ENCODE measurements at places on chromosomes 5 and 9.

DNA sequence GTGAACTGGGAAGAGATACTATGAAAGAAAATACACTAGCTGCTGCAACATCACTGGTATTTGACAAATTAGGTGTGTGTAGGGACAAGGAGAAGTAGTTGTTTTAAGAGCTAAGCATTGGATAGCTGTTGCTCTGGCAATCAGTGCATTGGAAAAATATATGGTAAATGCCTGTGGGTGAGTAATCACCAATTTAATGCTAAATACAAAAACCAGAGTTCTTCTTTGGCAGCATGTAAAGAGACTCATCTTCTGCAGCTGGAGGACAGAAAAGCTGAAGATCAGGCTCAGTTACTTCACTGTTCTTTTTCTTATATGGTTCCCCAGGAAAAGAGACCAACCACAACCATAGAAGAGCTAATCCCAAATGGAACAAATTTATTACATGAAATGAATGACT lies 201.8 kb upstream of the MPDZ start:
- DNase-seq = no peak

DNA sequence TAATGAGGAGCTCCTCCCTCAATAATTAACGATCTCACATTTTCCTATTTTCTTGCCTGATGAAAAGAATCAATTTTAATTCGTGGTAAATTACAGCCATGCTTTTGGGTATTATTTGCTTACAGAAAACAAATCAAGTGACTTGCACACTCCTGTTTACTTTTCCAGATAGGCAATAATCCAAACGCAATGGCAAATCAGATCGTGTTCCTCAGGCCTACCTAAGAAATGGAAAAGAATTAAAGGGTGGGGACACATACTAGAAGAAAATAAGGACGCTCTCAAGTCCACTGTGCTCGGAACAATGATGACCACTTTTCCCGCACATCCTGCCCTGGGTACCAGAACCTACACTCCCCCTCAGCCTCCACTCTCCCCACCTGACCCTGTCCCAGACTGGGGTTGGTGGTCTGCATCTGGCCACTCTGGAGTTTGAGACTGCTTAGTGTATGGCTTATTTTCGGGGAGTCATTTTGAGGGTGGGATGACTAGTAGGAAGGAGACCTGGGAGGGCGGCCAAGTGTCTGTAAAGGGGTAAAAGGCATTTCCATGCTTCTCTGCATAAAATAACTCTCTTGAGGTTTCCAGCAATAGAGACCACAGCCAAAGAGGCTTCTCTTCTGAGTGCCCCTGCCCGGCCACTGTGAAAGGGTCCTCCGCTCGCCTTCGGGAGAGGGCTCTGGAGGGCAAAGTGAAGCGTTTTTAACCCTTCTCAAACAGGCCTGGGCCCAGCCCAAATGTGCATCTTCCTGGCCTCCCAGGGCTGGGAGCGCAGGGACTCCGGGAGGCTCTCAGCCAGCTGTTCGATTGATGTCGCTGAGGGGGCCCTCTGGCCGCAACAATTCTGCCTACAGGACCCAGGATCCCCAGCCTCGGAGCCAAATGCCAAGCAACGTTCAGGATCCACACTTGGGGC lies 4.5 kb upstream of the OTP start:
- no peak for DNase-seq

GRCh38 chr5:170445936-170446335 lies 56.8 kb upstream of the KCNMB1 start:
- no peak for DNase-seq

DNA sequence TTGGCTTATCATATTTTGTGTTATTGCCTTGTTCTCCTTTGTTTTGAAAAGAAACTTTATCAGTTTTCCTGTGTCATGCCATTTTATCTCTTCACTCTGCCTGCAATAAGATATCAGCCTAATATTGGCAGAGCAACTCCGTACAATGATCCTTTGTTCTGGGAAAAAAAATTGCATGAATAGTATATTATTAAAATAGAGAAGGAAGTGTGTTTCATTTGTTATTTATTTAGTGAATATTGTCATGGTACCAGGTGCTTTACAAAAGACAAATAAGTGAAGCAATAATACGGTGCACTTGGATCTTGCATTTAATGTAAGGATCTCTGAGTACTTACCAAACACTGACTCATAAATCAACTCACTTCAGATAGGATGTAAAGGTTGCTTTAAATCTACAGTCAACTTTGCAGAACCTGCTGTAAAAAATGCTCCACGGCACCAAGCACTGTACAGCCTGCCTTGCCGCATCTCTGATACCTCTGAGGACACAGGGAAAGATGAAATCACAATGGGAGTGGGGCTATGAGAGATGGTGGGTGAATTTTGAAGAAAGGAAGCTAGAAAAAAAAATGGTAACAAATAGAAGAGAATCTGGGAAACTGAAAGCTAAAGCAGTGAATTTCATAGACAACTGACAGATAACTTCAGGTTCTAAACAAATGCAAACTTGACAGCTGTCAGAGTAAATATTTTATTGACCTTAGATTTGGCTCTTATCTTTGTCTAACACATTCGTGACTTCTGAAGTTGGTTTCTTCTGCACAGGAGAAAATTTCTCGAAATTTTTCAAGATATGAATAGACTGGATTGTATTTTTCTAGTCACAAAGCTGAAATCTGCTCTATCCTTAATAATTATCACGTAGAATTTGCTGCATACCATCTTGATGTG lies 232.1 kb downstream of the ENC1 start:
- no peak for DNase-seq

- DNase-seq = no peak
Measured at GRCh38 chr5:52864884-52865283, 77.2 kb downstream of the ITGA1 start.

DNA sequence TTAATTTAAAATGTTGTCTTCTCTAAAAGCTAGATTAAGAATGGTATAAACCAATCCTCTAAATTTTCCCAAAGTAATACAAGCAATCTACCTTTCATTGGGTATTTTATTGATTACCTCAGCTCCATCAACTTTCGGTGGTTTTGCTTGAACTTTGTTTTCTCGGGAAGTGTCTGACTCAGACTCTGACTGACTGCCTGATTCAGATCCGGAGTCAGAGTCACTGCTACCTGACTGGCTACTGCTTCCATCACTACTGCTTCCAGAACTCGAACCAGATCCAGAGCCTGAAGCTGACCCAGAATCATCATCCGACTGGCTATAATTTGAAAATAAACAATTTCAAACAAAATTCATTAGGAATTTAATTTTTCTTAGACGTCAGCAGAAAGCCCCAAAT lies 24.0 kb downstream of the CHD1 start:
- DNase-seq = no peak

DNA sequence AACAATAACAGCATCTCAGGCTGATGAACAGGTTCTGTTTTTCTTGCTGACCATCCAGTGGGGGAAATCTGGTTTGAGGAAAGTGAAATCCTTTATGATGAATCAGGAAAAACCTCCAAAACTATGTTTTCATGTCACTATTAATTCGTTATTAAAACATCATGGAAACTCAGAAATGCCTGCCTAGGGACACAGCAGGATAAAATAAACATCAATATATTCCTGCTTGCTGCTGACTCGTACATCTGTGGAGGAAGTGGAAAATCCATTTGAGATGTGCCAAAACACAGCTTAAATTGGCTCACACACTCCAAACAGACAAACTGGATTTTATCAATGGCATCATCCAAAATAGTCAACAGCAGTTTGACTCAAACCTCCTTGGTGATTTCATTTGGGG lies 53.0 kb downstream of the TEK start:
- no peak for DNase-seq

DNA sequence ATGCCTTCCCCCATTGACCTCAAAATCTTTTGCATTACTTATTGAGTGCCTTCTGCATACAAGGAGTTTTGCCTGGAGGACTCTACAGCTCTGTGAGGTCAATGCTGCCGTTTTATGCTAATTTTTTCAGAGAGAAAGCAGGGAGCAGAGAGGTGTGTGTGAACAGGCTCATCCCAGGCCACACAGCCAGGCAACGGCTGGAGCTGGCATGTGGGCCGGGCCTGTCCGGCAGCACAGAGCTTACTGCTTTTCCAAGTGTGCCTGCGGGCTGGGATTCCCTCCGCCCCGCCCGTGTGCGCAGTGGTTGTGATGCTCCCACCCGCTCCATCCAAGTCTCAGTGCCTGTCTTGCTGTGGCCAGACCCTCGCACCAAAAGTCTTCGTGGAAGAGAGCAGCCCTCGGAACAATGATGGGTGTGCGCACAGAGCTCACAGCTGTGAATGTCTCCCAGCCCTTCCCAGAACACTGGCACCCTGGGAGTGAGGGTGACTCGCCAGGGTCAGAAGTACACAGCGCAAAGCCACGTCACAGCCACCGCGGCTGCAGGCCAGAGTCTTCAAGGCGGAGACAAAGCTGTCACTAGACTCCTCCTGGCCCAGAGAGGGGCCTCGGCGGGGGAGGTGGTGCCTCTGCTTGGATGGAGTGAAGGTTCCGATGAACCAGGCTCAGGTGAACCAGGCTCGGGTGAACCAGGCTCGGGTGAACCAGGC lies 82.8 kb downstream of the COL5A1 start:
- DNase-seq = no peak

- no peak for DNase-seq
Measured at GRCh38 chr5:176948458-176948857, 49.3 kb upstream of the HK3 start.

DNA sequence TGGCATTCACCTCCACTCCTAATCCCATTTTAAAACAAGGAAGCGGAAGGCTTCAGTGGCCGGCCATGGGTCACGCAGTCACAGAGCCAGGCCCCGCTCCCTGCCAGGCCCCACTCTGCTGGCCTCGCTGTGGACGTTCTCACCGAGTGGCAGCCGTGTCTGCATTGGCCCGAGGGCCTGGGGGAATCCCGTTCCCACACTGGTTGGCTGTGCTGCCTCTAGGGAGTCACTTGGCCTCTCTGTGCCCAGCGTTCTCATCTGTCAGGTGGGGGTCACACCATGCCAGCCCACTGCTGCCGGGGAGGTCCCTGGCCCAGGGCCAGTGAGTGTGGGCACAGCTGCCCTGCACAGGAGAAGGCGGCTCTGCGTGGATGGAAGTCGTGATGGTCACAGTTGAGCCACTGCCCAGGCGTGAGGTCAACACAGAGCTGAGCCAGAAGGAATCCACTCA lies 13.4 kb upstream of the SLC9A3 start:
- no peak for DNase-seq

- no peak for DNase-seq
Measured at GRCh38 chr5:143970159-143970558, 158.2 kb downstream of the HMHB1 start.

GRCh38 chr5:173762045-173762444 lies 126.1 kb upstream of the CPEB4 start:
- DNase-seq = no peak

DNA sequence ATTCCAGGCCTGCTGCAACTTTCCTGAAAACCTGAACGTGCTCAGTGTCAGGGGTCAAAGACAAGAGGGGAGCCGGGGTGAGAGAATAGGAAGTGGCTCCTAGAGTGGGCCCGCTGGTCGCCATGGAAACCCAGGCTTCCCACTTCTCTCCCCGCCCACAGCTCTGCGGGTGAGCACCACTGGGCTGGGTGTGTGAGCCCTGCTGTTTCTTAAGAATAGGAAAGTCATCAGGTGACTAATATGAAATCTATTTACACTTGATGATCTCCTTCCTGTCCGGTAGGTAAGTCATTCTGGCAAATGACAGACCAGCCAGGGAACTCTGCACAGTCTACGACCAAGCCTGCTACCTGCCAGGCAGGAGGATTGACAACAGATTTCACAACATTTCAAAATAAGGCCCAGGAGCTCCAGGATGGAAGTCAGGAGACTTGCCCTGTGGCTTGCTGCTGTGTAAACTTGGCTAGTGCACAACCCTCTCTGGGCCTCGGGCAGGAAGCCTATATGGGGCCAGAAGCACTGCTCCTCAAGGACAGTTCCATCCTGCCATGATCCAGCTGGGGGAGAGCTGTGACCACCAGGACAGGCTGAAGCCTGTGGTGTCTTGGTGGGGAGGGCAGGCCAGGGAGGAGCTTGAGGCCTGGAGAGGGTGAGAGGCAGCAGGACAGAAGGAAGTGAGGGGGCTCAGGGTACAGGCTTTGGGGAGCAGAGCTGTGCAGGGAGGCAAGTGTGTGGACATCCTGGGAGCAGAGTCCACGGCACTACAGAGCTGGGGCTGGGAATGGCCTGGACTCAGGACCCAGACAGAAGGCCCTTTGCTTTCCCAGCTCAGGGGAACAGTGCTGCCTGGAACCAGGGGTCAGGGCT lies 60.6 kb downstream of the SHB start:
- peak; percentile 32 for DNase-seq

DNA sequence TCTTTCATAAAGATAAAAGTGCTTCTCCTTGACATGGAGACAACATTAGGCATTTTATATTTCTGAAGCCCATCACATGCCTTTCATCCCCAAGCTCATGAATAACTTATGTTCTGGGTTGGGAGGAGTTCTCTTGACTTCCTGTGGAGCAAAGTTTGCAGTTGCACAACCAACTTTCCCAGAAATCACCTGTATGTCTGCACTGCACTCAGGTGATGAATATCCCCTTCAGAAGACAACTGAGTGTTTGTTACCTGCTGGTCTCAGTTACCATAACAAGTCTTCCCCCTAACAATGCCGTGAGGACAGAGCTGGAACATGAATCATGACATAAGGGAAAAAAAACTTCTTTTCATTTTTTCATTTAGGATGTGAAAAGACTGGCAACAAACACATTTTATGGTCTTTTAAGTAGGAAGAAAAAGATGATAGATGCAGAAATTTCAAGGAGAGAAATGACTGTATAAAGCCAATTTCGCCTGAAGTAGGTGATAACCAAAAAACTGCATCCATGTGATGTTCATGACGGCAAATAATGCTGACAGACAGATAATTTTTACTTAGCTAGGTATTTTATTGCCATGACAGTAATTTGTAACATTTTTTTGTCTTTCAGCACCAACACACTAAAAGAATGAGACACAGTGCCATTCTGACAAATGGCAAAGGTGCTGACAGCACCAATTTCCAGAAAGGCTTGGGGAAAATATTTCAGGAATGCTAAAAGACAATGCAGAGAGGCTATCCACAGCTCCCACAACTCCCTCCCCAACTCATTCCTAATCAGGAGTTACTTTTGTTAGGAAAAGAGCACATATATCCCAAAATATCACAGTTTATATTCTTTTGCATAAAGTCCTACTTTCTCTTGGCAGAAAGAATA lies 656.3 kb downstream of the PRELID2 start:
- DNase-seq = no peak

- DNase-seq = no peak
Measured at GRCh38 chr5:143231973-143232812, 171.3 kb downstream of the NR3C1 start.

- DNase-seq = no peak
Measured at GRCh38 chr5:131218392-131218791, 45.5 kb upstream of the CDC42SE2 start.

- no peak for DNase-seq
Measured at GRCh38 chr9:96423322-96423984, 5.3 kb upstream of the ZNF367 start.

DNA sequence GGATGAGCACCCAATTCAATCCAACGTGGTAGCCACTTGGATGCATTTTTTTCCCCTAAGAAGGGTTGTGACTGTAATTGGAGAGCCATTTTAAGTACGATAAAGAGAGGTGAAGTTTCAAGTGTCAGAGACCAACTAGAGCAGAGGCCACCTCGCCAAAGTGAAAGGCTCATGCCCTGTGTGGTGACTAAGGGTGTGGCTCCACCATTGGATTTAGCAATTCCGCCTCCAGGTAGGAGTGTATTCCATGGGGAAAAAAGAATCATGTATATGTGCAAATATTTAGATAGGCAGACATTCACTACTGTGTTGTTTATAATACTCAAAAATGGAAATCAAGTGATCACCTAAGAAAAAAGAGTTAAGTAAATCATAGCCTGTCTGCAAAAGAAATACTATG lies 53.1 kb upstream of the S1PR3 start:
- DNase-seq = no peak

All from CD4-positive, alpha-beta T cell treated with Interleukin-12 subunit alpha and Interleukin-12 subunit beta, for 1 hour (primary cell).